Activated CD4-positive, alpha-beta T cell treated with anti-CD3 and anti-CD28 coated beads for 1 hour (primary cell): ENCODE measurements at places on chromosomes 5 and 9.

- no peak for DNase-seq
Measured at GRCh38 chr5:170537451-170538095, 33.8 kb downstream of the KCNIP1 start.

GRCh38 chr9:107650995-107651394 lies 161.4 kb upstream of the KLF4 start:
- DNase-seq: no peak

DNA sequence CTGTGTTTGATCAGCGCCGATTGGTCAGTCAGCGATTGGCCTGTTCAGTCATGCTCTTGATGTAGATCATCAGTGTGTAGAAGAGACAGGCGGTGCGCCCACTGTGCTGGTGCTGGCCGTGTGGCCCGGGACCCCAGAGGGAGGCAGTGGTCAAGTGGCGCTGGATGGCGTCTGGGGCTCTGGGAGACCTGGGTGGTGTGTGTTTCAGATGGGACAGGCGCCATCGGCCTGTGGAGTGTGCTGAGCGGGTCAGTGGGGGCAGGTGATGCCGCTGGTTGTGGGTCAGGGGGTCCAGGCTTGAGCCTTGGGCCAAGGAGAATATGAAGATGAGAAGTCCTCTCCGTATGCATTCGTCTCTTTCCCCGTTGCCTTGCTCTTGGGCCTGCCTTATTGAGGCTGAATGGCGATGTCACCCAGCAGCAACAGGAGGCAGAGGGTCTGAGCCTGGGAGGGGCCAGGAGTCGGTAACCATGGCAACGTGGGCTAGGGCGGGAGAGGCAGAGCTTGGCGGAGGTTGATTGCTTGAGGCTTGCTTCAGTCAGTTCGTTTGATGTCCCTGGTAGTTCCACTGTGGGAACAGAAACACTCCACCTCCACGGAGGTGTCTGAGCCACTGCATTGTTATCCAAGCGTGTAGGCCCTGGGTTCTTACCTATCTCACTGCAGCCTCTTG lies 117.8 kb upstream of the CACNA1B start:
- DNase-seq: no peak

- no peak for DNase-seq
Measured at GRCh38 chr5:161284445-161284844, 262.1 kb downstream of the GABRB2 start.

- no peak for DNase-seq
Measured at GRCh38 chr5:176342766-176343458, 18.7 kb downstream of the KIAA1191 start.

GRCh38 chr9:37565661-37566618 lies 10.2 kb downstream of the FBXO10 start:
- no peak for DNase-seq

- DNase-seq: no peak
Measured at GRCh38 chr5:115072266-115073064, 97.2 kb downstream of the TRIM36 start.

- no peak for DNase-seq
Measured at GRCh38 chr5:31407921-31408693, 123.8 kb downstream of the DROSHA start.

DNA sequence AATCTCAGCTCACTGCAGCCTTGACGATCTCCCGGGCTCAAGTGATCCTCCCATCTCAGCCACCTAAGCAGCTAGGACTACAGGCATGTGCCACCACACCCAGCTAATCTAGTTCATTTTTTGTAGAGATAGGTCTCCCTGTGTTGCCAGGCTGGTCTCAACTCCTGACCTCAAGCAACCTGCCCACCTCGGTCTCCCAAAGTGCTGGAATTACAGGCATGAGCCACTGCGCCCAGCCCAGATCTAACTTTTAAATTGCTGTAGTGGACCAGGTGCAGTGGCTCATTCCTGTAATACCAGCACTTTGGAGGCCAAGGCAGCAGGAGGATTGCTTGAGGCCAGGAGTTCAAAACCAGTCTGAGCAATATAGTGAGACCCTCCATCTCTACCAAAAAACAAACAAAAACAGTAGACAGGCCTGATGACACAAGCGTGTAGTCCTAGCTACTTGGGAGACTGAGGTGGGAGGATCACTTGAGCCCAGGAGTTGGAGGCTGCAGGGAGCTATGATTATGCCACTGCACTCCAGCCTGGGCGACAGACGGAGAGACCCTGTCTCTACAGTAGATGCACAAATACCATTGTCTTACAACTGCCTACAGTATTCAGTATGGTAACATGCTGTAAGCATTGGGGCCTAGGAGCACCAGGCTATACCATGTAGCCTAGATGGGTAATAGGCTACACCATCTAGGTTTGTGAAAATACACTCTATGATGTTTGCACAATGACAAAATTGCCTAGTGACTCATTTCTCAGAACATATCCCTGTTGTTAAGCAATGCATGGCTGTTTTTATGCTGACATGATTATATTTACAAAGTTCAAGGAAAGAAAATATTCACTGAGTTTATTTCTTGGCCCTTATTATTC lies 1.5 kb upstream of the SIT1 start:
- no peak for DNase-seq

DNA sequence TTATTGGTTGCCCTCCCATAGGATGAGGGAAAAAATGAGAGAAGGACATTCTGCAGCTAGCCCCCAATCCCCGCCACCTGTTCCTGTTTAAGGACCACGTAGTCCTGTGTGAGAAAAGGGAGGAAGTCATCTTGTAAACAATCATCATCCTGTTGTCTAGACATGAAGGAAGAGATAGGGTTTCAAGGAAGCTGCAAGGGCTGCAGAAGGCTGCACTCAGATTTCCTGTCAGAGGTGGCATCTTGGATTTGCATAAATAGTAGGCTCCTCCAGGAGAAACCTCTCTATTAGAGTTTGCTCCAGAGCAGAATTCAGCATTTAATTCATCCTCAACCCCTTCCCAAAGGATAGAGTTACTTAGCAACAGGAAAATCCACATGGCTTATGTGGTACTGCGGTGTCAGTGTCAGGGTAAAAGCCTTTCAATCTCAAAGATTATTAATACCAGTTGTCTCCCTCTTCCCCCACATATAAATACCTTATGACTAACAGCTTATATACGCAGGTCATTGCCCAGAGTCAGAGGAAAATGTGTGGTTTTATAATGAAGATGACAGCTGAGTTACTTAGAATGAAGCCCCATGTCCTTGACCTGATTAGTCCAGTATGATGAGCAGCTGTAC lies 4.6 kb upstream of the DNAJC18 start:
- no peak for DNase-seq

GRCh38 chr9:129547869-129548570 lies 72.9 kb downstream of the C9orf50 start:
- DNase-seq: no peak

GRCh38 chr9:109742776-109743348 lies 37.1 kb upstream of the PALM2AKAP2 start:
- DNase-seq: no peak

- DNase-seq: no peak
Measured at GRCh38 chr9:126293522-126293889, 33.1 kb upstream of the MVB12B start.

DNA sequence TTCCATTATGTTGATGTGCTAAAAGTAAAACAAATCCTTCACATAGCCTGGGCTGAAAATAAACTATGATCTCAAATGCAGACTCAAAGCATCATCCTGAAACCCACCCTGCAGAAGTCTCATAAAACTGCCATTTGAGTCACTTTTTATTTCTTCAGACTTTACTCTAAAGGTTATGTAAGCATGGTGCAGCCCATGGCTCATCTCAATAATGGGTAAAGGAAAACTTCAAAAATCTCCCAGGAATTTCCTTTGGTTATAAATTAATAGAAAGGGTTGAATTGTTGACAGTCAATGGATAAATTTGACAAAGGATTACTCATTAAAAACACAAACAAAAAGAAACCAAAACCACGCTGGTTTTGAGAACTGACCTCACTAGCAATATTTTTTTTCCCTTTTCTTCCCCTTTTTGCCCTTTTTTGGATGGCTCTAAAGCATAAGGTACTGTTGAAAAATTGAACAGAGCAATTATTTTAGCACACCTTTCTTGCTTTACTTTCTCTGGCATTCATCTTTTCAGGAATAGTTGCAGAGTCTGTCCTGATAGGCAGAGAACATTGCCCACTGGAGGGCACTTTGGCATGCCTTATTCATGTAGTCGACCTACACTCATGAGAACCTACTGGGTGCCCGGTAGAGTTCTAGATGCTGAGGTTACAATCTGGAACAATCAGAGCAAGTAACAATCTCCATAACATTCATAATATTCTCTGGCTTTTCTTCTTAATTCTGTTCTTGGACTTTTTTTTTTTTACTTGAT lies 191.4 kb downstream of the TMEM167A start:
- no peak for DNase-seq

- no peak for DNase-seq
Measured at GRCh38 chr9:104104360-104104759, 10.3 kb downstream of the SMC2 start.

GRCh38 chr9:125426926-125427325 lies 165.3 kb downstream of the GAPVD1 start:
- DNase-seq: no peak

DNA sequence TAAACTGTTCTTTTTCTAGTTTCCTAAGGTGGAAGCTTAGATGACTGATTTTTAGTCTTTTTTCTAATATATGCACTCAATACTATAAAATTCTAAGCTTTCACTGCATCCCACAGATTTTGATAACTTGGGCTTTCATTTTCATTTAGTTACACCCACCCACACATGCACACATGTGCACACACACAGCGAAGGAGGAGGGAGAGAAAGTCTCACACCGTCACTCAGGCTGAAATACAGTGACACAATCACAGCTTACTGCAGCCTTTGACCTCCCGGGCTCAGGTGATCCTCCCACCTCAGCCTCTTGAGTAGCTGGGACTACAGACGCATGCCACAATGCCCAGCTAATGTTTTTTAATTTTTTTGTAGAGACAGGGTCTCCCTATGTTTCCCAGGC lies 96.5 kb downstream of the SMIM23 start:
- DNase-seq: no peak

DNA sequence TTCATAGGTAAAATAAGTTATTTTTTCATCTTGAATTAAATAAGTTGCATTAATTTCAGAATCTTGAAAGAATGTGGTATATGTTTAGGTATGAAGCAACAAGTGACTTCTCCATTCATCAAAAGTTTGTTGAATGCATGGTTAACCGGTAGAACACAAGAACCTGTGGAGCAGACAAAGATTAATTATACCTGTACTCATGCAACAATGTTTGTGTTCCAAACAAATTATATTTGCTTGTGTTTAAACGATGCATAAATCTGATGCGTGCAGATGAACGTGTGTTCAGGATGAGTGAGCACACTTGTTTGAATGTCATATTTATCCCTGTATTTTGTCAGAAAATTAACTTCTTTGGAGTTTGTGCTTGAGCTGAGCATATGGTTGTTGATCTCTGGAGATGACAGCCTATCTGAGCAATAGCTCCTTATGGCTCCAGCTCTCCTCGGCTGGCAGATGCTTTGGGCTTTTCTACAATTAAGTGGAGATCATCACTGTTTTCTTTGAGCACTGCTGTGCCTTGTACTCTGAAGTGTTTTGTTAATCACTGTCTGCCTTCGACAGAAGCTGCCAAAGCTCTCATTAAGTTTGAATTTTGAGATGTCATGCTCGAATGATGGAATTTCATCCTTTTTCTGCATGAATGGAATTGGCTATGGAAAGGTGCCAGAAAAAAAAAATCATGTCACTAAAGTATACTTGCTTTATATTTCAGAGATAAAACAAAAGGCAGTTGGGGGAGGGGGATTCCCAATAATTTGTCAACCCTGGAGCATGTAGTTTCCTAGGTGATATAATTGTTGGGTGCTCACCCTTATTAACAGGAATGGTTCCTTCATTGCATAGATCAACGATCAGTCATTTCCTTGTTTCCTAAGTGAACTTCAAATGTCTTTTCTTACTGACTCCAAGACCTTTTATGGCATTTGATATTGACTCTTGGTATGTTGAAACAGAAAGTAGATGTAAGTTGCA lies 502.5 kb upstream of the ARRDC3 start:
- no peak for DNase-seq

GRCh38 chr5:112109331-112110007 lies 309.6 kb downstream of the EPB41L4A start:
- no peak for DNase-seq

DNA sequence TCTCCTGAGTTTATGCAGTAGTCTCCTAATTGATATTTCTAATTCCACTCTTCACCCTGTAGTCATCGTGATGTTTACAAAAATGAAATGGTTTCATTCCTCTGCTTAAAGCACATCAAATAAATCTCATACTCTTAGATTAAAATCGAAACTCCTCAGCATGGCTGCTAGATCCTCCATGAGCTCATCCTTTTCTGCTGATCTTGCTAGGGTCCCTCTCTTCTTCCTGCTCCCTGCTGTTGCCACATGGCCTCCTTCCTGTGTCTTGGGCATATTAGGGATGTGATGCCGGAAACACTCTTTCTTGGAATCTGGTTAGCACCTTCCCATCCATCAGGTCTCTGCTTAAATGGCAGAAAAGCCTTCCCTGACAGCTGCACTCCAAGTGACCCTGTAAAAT lies 59.5 kb upstream of the MEGF10 start:
- no peak for DNase-seq

GRCh38 chr5:147639321-147639720 lies 129.5 kb upstream of the DPYSL3 start:
- DNase-seq: no peak

DNA sequence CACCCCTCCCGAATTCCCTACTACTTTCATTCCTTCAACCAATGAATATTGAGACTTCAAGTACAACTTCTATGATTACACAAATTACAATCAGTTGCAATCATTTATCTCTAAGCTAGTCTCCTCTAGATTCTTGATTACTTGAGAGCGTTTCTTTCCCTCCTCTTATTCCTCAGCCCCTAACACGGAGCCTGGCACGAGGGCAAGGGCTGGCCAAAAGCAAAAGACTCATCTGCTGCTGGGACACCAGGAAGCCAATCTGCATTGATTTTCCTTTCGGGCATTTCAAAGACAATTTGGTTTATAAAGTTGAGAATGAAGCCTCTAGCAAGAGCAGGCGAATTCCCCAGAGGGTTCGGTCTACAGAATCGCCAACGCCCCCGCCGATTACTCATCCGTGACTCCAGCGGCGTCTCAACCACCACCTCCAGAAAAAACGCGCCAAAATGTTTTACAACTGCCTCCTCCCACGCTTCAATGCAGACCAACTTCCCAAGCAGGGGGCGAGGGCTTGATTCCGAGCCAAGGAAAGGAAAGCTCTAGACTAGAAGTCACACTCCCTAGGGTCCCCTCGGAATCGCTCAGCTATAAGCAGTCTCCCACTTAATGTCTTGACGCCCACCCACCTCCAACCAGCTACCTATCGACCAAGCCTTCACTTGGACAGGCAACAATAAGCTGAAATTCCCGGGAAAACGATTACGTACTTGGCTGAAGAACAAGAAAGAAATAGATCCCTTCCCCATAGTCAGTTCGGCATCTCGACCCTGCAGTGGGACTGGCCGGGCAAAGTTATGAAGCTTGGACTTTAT lies 1.5 kb downstream of the PCSK1 start:
- DNase-seq: no peak

- no peak for DNase-seq
Measured at GRCh38 chr5:176619569-176620332, 9.8 kb upstream of the GPRIN1 start.

DNA sequence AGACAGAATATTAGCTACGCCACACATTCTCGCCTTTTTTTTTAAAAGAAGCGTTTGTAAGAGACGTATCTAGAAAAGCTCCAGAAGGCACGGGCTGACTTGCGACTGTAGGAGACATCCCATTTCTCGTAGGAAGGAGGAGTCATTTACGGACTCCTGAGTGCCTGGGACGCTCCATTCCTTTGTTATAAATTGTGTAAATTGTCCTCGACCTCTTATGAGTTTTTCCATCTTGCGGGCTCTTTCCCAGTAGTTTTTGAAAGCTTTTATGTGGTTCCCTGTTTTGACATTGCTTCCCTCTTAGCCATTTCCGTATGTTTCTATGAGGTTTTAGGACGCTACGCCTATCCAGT lies 1.0 kb downstream of the RABL6 start:
- no peak for DNase-seq
